Coronary artery (tissue), 2 donors: ENCODE measurements at places on chromosomes 16 and 17.

GRCh38 chr17:9488556-9488955 lies 87.1 kb downstream of the STX8 start:
- DNase-seq: no peak

DNA sequence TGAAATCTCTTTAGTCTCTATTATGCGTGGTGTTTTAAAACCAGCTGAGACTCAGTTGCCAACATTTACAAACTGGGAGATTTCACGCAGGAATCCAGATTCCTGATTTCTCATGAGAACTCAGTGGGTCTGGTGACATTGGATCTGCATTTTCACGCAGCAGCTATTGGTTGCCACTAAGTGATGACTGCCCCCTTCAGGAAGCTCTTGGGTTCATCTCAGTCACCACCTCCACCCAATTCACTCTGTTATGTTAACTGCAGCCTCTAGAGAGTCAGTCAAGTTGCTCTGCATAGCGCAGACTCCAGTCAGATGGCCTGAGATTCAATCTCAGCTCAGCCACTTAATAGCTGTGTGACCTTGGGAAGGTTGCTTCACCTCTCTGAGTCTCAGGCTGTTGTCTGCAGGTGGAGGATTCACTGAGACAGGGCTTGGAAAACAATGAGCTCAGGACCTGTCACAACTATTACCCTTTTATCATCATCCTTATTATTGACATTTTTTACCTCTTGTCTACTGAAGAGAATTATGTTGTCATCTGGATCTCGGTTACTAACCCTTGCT lies 6.4 kb downstream of the SHISA9 start:
- no peak for DNase-seq

DNA sequence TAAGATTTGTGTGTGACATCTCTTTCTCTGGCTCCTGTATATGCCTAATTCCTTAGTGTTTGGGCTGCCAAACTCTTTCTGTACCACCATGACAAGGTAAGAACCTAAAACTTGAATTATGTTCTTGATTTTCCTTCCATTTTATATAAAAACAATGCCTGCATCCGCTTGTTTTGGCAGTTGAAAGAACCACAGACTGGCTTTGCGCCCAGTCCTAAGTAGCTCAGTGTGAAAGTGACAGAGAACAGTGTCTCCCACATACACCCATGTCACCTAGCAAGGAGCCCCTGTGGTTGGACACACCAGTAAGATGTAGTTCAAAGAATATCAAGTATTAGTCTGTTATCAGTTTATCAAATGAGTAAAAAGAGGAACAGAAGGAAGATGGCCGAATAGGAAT lies 40.7 kb upstream of the SLC6A2 start:
- DNase-seq: no peak

GRCh38 chr17:71633391-71633849 lies 487.4 kb upstream of the SOX9 start:
- DNase-seq: no peak

GRCh38 chr17:50893183-50893993 lies 27.2 kb upstream of the TOB1 start:
- no peak for DNase-seq

- no peak for DNase-seq
Observed at GRCh38 chr17:30086896-30087295, 29.7 kb upstream of the NSRP1 start.

DNA sequence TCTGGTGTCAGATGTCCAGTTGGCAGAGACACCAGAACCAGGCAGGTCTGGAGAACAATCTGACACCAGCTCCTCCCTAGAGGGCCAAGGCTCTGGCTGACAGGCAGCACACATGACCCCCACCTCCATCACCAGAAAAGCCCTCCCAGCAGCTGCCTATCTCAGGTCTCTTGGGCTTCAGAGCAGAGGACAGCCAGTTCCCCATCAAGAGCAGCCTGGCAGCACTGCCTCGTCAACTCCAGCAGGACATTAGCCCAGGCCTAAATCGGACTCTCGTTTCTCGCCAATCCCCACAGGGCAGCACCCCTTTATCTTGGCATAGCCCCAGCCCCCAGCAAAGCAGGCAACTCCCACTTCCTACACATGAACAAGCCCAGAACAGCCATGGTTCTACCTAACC lies 4.4 kb downstream of the JUP start:
- peak; percentile 85 for DNase-seq

DNA sequence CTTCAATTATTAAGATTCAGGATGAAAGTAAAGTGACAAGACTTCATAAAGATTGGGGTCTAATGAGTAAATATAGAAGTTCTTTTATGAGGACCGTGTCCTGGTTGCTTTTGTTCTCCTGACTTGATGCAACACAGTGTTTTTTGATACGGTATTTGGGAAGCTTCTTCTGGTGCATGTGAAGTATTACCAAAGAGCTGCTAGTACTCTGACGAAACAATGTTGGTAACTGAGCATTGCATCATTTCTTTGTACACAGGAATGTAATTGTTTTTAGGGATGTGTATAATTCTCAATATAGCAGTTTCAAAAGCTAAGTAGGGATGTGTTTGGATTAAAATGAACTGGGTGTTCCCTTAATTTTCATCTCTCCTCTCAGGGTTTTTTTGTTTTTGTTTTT lies 15.9 kb downstream of the KPNB1 start:
- DNase-seq: no peak

GRCh38 chr16:73048292-73049080 lies 558 bp upstream of the ZFHX3 start:
- no peak for DNase-seq

DNA sequence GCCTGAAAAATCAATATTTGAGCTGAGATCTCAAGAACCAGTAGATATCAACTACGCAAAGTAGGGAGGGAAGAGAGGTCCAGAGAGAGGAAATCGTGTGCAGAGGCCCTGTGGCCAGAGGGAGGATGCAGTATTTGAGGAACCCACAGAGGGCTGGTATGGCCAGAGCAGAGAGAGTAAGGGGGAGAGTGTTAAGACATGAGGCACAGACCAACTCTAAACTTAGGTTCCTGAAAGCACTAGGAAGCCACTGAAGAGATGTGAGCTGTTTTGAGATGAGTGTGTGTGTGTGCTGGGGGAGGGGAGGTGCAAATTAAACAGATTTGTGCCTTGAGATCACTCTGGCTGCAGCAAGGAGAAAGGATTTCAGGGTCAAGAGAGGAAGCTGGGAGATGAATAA lies 10.9 kb downstream of the SLC13A2 start:
- DNase-seq: no peak

GRCh38 chr16:5510819-5511370 lies 413.3 kb upstream of the EEF2KMT start:
- no peak for DNase-seq

DNA sequence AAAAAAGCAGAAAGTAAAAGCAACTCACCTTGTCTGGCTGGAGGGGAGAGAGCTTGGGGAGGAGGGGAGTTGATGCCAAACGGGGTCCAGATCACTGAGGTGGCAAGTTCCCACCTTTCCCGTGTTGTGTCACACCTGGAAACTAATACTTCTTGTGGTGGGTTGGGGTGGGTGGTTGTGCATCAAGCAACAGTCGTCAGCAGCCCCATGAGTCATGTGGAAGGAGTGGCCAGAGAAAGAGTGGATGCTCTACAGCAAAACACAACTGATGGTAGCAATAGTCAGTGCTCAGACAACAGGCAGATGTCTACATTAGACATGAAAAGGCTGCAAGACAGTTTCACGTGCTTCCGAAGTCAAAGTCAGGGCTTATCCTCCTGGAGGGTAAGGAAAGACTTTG lies 35.4 kb downstream of the ARSG start:
- DNase-seq: no peak

DNA sequence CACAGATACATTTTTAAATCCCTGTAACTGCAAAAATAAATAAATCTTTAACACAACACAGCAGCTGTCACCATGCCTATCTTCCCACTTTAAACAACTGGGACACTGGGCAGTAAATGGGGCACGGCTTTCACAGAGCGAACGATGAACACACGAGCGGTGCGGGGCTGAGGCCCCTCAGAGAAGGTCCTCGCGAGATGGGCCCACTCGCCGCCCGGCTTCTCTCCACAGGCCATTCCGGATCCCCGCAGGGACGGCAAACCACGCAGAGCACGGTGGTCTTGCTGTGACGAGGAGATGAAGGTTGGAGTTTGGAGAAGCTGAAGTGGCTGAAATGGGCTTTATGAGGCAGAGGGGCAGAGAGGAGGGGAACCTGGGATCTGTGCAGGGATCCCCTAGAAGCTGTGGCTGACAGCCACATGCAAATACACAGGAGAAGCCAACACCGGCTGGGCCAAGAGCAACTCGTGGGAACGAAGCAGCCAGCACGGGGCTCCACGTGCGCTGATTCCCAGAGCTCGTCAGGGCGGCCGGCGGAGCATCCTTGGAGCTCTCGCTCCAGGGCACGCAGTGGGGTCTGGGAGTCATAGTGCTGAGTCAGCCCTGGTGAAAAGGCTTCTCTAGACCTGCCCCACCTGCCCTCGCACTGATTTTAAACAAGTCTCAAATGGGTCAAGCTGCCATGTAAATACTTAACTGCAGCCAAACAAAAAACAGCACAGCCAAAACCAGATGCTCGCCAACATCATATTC lies 31.7 kb downstream of the CCDC57 start:
- no peak for DNase-seq

DNA sequence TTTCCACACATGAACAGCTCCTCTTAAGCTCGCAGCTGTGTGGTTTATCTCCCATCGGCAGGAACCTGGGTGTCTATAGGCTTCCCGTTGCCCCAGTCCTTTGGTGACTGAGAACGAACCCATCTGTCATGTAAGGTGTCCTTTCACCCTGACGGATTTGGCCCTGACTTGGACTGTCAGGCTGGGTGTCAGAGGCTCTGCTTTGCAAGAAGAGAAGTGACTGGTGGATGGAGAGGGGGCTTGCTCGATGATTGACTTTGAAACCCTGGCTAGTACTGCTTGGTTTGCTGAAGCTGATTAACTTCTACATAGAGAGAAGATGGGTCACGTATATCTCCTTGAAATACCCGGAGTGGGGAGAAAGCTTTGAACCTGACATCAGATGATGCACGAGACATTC lies 42.9 kb downstream of the COX4I1 start:
- DNase-seq: no peak

DNA sequence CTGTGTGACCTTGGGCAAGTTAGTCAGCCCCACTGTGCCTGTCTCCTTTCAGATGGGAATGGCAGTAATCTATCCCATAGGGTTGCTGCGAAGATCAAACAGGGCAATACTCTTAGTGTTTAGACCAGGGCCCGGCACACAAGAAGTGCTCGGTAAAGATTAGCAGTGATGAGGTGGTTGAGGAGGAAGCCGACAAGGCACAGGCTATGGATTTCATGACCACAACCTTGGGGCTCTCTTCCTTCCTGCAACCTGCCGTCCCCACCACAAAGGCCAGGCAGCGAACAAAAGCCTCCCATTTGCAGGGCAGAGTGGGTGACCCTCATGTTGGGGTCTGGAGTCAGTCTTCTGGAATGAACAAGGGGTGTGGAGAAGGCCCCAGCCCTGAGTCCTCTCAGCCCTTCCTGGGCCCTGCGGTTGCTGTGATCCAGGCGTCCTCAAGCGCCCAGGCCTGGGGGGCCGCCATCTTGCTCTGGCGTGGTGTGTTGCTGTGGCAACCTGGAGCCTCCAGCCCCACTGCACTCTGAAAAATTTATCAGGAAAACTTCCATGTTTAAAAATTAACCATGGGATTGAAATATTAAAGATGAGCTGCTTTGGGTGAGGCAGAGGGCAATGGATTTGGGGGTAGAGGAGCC lies 9.8 kb downstream of the ADAM11 start:
- DNase-seq: no peak

GRCh38 chr17:61314368-61315078 lies 85.1 kb upstream of the TBX2 start:
- DNase-seq: peak; percentile 95

DNA sequence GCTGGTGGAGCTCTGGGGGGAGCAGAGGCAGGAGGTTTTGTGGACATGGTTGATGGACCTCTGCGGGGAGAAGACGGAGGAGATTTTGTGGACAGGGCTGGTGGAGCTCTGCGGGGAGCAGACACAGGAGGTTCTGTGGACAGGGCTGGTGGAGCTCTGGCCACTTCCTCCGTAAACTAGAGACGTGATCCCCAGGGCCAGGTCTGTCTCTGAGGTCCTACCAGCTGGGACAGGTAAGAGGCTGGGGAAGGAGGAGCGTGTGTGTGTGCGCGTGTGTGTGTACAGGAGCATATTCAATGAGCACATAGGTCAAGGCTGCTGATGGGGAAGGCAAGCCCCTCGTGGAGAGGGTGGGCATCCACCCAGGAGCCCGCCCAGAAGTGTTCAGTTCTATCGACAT lies 20.6 kb downstream of the RPH3AL start:
- DNase-seq: no peak

DNA sequence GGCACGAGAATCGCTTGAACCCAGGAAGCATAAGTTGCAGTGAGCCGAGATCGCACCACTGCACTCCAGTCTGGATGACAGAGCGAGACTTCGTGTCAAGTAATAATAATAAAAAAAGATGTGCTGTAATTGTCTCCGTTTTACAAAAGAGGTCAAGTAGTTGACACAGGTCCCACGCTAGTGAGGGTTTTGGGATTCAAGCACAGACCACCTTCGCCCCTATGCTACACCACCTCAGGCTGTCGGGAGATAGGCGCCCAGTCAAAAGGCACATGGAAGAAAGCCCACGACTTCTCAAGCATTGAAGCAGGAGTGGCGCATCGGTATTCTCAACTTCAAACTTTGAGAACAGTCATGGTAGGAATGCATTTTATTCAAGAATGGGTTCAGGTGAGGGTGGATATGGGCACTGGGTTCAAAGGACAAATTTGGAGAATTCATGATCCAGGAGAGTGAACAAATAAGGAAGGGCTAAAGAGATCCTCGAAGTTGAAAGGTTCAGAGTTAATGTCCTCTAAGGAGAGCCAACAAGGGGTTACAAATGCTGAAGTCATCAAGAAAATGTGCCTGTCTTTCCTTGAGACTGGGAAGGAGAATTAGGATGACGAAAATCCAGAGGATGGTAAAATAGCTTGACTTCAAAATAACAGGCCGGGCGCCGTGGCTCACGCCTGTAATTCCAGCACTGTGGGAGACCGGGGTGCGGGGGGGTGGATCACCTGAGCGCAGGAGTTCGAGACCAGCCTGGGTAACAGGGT lies 1.4 kb upstream of the AMZ2 start:
- DNase-seq: no peak

DNA sequence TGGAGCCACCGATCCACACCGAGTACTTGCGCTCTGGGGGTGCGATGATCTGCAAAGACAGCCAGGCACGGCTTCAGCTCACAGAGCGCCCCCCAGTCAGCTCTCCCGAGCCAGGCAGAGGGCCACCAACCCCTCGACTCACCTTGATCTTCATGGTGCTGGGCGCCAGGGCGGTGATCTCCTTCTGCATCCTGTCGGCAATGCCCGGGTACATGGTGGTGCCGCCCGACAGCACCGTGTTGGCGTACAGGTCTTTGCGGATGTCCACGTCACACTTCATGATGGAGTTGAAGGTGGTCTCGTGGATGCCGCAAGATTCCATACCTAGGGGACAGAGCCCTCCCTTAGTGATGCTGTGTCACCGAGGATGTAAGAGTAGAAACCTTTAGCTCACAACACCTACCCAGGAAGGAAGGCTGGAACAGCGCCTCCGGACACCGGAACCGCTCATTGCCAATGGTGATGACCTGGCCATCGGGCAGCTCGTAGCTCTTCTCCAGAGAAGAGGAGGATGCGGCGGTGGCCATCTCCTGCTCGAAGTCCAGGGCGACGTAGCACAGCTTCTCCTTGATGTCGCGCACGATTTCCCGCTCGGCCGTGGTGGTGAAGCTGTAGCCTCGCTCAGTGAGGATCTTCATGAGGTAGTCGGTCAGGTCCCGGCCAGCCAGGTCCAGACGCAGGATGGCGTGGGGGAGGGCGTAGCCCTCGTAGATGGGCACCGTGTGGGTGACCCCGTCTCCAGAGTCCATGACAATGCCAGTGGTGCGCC lies 1.6 kb downstream of the ACTG1 start:
- peak; percentile 75 for DNase-seq
